ENCODE measurements at places on chromosomes 12 and 14.

GRCh38 chr12:108980831-108981618 is 39.8 kb downstream of the SVOP start:
- DNase-seq: no peak

GRCh38 chr14:24576182-24576581 is at the start of gene CTSG:
Gene CTSG (minus strand): TSS chr14:24576250. CDS start chr14:24576223, 27 bp downstream.
- DNase-seq: no peak

DNA sequence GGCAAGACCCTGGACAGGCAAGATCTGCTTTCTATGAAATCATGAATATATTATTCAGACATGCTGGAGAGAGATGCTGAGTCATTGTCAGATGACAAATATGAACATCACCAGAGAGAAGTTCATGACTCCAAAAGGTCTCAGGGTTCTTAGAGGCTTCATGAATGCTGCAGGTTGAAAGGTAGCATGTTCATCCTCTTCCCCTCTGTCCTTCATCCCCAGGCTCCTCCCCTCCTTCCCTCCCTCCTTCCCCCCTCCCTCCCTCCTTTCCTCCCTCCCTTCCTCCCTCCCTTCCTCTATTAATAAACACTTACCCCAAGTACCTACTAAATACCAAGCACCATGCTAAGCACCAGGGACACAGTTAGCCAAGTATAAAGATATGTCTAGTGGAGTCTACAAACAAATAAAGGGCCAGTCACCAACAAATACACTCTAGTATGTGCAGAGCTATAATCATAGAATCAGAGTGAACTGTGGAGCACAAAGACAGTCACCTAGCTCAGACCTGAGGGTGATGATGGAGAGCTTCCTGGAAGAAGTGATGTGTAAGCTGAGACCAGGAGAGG is 46.2 kb downstream of the RPH3A start:
- no peak for DNase-seq

- DNase-seq: peak; percentile 10
These were observed 513 bp downstream of the CCNK start for GRCh38 chr14:99481745-99482099.

- no peak for DNase-seq
These were observed 153.6 kb downstream of the PHLDA1 start for GRCh38 chr12:75877763-75878621.

GRCh38 chr12:116160231-116160630 is 117.3 kb downstream of the MED13L start:
- DNase-seq: no peak

DNA sequence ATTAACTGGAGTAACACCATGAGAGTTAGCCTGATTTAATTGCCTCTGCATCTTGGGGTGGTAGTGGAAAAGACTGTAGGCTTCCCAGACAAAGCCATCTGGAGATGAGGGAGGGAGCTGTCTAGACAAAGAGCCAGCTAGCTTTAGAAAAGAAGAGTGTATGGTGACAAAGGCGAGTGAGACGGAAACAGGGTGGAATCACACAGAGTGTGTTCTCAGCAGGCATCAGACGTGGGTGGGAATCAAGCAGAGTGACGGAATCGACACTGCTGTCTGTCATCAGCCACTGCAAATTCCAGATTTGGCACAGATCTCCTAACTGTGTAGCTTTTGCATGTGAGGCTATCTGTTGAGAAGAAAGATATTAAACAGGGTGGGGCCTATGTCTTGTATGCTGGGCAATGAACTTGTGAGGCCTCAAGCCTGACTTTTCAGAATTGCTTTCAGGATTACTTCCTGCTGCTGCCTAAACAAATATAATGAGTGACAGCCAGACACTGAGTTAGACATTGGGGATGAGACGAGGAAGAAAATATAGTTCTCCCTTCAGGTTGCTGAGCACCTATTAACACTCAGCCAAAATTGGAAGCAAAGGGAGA is 236.5 kb upstream of the GRIP1 start:
- DNase-seq: no peak

- no peak for DNase-seq
These were observed 72.4 kb upstream of the SYT1 start for GRCh38 chr12:78792052-78792698.

DNA sequence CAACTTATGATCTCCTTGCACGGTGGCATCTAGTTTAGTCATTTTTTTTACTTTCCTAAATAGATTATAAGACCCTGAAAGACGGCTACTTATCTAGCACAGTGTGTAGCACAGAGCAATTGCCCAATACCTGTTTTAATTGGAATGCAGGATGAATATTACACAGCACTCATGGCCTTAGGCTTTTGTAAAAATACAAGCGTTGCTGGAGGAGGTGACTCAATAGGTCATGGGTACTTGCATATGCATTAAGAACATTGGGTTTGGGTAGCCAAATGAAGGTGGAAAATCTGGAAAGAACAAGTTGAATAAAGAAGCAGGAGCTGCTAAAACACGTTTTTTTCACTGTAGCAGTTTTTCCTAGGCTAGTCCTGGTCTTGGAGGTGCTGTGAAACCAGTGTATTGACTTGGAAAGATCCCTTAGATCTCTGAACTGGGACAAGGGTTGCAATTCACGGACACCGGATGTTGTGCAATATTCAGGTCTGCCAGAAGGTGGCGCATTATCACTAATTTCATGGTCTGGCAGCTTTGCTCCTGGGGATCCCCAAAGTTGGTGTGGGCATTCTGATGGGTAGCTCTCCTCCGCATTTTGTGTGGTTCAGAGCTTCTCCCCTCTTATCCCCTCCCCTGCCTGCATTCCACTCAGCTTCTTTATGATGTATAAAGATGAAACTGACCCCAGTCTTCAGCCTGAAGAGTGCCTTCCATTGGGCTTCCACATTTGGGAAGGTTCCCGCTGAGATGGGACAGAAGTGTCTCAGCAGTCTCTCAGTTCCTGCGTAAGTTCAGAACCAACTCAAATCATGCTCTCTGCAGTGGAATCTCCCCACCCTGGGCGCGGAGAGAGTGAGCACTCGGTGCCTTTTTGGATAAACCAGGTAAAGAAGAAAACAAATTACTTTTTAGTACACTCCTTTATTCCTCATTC is 278.3 kb downstream of the NRXN3 start:
- DNase-seq: no peak

DNA sequence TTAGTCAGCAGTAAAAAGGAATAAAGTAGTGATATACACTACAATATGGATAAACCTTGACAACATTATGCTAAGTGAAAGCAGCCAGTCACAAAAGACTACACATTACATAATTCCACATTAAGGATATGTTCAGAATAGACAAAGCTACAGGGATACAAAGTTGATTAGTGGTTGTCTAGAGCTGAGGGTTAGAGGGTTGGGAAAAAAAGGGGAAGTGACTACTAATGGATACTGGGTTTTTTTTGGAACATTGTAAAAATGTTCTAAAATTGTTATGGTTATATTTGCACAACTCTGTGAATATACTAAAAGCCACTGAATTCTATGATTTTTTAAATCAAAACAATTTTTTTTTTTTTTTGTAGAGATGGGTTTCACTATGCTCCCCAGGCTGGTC is 4.8 kb upstream of the NGDN start:
- no peak for DNase-seq

GRCh38 chr12:90062799-90063198 is 354.2 kb upstream of the ATP2B1 start:
- no peak for DNase-seq

GRCh38 chr12:6355491-6356373 is 13.9 kb upstream of the TNFRSF1A start:
- no peak for DNase-seq

GRCh38 chr12:57756406-57757341 is 1.8 kb downstream of the MARCHF9 start:
- no peak for DNase-seq

GRCh38 chr12:123113026-123113425 is 37.9 kb downstream of the PITPNM2 start:
- no peak for DNase-seq

- no peak for DNase-seq
These were observed 140.6 kb upstream of the PLEKHG7 start for GRCh38 chr12:92562063-92562734.

GRCh38 chr12:12947902-12948301 is 4.1 kb downstream of the GPRC5D start:
- DNase-seq: no peak

DNA sequence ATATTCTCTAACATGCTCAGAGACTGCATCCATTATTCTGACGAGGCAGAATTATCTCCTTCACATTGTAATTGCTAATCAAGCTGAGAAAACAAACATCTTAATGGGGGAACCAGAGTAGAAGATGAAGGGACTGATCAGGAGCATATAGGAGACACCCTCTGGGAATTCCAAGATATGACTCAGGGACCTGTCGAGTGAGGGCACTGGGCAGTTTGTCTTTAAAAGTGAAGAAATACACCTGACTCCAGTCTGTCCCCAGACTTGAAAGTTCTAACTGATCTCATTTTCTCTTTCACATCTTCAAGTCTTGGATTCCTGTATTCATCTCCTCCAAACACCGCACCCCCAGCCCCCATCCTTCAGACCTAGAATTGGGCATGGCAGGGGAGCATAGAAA is 226.9 kb upstream of the PLXNC1 start:
- no peak for DNase-seq

DNA sequence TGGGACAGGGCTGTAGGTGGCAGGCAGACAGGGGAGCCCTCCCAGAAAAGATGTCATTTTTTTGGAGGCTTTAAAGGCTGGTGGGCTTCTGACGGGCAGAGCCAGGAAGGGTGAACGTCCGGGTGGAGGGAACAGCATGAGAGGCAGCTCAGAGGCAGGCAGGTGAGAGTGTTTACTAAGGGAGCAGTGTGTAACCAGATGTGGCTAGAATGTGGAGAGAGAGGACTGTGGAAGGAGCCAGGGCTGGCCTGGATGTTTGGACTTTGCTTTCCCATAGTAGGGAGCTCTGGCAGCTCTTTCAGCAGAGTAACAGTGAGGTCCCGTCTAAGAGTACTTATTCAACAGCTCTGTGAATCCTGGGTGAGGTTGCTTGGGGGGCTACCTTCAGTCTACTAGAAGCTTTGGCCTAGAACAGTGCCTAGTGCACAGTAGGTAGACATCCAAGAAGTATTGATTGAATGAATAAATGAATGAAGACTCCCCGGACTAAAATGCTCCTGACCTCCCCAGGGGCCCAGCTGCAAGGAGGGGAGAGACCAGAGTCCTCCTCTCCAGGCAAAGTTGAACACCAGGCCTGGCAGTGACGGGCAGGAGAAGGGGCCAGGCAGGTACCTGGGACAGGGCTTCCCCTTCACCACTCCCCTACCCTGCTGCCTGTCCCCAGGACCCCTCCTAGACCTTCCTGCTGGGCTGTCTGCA is 8.5 kb downstream of the FAM222A start:
- DNase-seq: no peak

DNA sequence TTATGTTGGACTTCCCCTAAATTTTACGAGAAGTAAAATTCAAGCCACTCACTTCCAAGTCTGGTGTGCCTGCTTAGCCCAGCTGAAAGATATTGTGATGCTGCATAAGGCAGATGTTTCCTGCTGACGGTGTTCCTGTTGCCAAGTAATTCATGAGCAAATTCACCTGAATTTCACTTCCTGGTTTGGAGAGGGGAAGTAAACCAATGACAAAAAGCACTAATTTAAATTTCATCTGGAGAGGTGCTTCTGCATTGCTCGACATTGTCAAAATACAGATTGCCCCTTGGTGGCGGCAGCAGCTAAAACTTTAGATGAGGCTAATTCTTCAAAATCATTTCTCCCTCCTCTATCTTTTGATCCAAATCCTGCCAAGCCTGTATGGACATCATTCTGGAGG is 281.1 kb downstream of the AACS start:
- DNase-seq: no peak

DNA sequence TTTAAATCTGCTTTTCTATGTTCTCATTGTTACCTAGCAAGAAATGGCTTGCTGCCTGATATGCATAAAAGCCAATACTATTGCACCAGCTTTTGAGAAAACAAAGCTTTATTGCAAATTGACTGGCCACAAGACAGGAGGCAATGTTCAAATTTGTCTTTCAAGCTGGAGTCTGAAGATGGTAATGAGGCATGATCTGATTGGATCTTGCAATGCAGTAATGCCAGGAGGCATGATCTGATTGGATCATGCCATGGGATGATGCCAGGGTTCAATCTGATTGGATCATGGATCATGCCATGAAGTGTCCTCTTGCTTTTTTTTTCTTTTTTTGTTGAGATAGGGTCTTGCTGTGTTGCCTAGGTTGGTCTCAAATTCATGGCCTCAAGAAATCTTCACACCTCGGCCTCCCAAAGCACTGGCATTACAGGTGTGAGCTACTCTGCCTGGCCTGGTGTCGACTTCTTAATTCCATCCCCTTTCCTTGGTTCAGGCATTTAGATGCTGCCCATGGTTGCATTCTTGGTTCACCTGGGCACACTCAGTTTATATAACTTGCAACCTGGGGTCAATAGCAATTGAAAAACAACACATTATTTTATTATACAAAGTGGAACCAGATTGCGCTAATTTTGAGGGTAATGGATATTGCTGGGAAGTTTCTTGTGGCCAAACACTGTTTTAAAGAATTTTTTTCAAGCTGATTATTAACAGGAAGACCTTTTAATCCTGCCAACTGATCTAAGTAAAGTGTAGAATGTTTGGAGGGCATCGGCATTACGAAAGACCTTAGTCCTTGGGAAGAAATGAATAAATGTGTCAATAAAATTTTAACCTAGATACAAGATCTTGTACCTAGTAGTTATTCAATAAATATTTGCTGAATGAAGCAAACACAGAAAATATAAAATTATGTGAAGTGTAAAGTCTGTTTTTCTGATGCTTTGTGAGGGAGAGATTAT is 38.8 kb downstream of the HSD17B6 start:
- no peak for DNase-seq

- no peak for DNase-seq
These were observed 5.3 kb downstream of the BAG5 start for GRCh38 chr14:103556946-103557758.

GRCh38 chr12:105713606-105714305 is 383.3 kb downstream of the C12orf75 start:
- DNase-seq: no peak

- no peak for DNase-seq
These were observed 657.5 kb upstream of the TBX3 start for GRCh38 chr12:115341442-115341841.

DNA sequence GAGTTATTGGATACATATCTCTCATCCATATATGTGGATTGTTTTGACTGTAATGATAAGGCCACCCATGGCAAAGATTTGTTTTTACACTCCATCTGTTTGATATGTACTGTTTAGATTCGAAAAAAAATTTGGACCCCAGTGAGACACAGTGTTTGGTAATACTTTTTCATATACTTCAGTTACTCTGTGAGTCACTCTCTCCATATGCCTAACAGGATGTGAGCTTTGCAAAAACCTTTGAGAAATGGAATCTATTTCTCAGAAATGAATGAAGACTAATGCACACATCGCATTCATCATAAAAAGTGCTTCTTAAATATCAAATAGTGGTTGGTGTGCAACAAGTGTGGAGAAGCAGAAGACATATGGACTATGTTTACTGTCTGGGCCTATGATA is 781.5 kb downstream of the SLC6A15 start:
- no peak for DNase-seq

- DNase-seq: no peak
These were observed 93.4 kb upstream of the TMEM233 start for GRCh38 chr12:119500209-119500608.

DNA sequence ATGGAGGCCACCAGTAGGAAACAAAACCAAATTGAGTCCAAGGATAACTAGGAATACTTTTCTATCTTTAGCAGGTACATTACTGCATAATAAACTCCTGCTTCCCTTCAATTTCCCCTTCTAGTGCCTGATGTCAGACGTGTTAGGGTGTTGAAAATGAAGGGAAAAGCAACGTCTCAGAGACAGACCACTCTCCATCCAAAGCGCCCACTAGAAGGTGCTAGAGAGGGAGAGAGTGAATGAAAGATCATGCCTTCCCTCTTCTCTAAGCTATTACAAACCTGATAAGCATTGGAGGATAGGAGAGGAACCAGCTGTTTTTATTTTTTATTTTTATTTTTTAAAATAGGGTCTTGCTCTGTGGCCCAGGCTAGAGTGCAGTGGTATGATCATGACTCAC is 64.1 kb downstream of the ZNF641 start:
- DNase-seq: no peak

Measured in T-helper 1 cell (primary cell).